ENCODE measurements at places on chromosomes 4 and X.

DNA sequence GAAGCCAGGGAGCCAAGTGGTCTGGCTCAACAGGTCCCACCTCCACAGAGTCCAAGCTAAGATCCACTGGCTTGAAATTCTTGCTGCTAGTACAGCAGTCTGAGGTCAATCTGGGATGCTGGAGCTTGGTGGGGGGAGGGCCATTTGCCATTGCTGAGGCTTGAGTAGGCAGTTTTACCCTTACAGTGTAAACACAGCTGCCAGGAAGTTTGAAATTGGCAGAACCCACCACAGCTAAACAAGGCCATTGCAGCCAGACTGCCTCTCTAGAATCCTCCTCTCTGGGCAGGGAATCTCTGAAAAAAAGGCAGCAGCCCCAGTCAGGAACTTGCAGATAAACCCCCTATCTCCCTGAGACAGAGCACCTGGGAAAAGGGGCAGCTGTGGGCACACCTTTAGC is 84.9 kb downstream of the EDA2R start:
- DNase-seq: no peak

GRCh38 chr4:156672492-156673305 is 298.9 kb downstream of the PDGFC start:
- DNase-seq: no peak

- no peak for DNase-seq
Measured at GRCh38 chrX:39750848-39751247, 346.9 kb downstream of the BCOR start.

GRCh38 chr4:148310756-148311155 is 131.5 kb downstream of the NR3C2 start:
- DNase-seq: no peak

- no peak for DNase-seq
Measured at GRCh38 chr4:1217366-1217765, 31.6 kb downstream of the CTBP1 start.

GRCh38 chr4:52873861-52874343 is 11.8 kb downstream of the RASL11B start:
- no peak for DNase-seq

DNA sequence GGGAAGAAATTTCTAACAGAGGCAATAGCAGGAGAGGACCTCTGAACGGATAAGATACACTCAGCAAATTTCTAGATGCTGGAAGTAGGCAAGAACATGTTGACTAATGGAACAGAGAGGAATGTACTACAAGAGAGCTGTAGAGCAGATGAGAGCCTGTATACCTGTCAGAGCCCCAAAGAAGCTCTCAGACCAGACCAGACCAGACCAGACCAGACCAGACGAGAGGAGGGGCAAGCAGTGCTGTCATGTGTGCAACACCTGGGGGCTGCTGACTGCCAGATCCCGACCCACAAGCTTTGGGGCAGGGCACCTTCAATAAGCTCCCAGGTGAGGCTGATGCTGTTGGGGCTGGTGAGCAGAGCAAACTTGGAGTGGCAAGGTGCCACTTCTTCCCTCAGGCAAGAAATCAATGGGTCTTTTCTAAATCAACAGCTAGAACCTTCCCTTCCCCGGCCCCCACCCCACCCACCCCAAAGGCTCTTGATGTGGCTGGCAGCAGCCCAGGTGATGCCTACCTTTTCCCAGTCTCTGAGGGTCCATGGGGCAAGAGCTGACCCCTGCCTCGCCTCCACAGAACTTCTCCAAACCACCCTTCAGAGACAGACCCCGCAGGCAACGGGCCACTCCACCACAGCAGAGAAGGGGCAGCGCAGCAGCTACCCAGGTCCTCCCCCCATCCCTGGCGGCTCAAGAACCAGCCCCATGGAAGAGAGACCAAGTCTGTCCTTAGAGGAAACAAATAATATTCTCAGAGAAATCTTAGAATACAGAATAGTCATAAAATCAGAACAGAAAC is 32.7 kb downstream of the MECP2 start:
- DNase-seq: no peak

DNA sequence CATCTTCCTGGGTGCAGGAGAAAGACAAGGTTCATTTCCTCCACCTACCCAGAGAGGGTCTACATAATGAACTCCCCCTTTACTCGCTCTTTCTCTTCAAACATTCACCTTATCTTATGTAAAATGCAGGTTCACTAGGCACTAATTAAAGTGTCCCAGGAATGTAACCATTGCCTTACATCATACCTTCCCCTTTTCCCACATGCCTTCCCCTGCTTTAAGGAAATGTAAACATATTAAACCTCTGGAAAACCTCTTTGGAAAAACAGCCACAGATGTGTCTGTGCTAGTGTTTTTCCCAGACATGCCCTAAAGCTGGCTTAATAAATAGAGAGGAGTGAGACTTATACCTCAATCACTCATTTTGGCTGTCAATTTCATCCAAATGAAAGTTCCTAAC is 15.8 kb downstream of the TBC1D9 start:
- no peak for DNase-seq

DNA sequence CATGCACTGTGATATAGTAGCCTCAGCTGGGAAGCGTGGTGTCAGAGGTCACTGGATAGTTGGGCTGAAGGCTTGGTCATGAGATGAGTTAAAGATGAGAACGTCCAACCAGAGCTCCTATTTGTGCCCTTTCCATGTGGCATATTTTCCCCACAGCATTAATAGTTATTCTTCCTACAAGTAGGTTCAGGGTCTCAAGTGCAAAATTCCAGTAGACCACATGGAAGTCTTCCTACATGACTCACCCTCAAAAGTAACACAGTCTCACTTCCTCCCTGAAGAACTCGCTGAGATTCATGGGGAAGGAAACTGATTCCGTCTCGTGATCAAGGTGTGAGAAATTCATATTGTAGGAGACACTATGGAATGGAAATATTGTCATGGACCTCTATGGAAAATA is 1212.5 kb upstream of the PRKX start:
- DNase-seq: no peak

GRCh38 chr4:3614731-3614980 is 82.4 kb upstream of the LRPAP1 start:
- DNase-seq: peak; percentile 38

DNA sequence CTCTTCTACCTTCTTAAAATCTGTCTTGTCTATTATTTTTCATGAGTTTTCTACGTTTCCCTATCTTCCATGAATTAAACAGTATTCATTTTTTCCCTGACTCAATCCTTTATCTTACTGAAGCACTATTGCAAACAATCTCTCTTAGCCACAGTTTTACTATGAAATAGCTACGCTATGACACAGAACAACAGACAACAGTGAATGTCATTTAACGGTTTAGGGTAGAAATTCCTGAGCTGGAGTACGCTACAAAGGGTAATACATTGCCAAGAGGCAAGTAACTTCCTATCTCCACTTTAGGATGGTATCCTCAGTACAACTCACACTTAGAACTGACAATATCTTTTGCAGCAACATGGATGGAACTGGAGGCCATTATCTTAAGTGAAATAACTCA is 552.6 kb downstream of the INPP4B start:
- no peak for DNase-seq

GRCh38 chrX:119516157-119516702 is 48.0 kb downstream of the SLC25A5 start:
- peak; percentile 64 for DNase-seq

DNA sequence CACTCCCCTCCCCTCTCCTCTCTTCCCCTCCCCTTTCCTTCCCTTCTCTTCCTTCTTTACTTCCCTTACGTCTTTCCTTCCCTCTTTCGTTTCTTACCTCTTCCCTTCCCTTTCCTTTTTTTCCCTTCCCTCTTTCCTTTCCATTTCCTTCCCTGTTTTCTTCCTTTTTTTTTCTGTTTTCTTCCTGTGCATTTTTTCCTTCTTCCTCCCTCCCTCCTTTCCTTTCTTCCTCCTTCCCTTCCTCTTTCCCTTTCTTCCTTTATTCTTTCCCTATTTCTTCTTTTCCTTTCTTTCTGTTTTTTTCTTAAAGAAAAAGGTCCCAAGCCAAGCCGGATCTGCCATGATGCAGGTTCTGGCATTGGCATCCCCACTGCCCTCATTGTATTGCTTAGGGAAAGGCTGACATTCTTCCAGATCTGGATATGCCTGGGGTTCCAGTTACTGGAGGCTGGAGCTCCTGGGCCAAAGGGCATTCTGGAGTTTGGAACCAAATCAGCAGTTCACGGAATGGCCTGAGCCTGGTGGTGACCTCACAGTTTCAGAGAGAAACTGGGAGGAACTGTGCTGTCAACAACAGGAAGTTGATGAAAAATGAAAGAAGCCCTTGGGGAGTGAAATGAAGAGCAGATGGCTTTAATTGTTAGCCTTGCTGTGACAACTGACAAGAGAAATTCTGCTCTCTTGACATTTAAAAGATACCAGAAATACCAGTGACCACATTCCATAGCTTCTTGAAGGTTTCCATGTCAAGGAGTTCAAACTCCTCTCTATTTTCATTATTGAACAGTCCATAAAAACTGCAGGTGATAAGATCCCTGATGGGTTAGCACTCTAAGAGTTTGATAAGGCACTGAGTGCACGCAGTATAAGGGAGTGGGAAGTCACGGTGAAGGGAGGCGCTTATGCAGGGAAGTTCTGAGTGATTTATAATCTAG is 622.1 kb downstream of the SPRY1 start:
- DNase-seq: no peak

GRCh38 chr4:169080981-169081380 is 70.9 kb upstream of the CBR4 start:
- no peak for DNase-seq

GRCh38 chr4:88820698-88821415 is 123.2 kb upstream of the NAP1L5 start:
- no peak for DNase-seq

- DNase-seq: no peak
Measured at GRCh38 chr4:140523370-140523856, 555 bp upstream of the ELMOD2 start.
